Hematopoietic multipotent progenitor cell treated with erythropoietin and hydrocortisone succinate and interleukin-3 and kit ligand, for 17 days (in vitro differentiated cells): ENCODE measurements at places on chromosomes 1 and 21.
A peak's percentile ranks its signal among the peaks of the same experiment; 100 is the strongest.

GRCh38 chr1:10856863-10857598, 60.6 kb upstream of the CASZ1 start:
- no peak for DNase-seq

DNA sequence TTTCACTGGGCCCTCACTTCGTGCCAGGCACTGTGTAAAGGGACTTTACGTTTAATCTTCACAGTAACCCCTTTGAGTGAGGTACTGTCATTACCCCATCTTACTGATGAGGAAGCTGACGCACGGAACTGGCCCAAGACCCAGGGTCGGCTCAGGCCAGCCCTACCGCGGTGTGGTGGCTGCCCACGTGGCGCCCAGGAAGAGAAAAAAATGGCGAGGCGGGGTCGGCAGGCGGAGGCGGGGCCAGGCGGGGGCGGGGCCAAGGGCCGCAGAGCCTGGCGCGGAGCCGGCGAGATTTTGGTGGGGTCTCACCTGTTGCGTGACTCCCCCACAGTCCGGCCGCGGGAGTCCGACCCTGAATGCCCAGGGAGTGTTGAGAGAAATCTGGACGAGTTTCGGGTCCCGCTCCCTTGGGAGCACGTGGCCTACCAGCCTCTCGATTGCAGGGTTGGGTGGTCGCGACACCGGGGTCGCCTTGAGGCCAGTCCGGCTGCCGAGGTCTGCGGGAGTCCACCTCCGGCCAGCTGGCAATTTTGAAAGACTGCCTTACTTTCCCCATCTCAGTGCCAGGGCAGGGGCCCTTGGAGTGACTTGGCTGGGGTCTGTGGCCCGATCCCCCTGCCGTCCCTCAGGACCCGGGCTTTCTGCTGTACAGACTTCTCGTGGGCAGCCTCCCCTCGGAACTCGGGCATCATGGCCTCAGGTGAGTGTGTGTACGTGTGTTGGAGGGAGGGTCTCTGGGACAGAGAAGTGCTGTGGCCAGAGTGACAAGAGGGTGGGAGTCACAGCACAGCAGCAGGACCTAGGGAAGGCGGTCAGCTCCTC, at the start of the genes AMPD2 and GNAT2:
Gene AMPD2 (plus strand): TSS at position 262 of the 825 bp plus-strand sequence. CDS start 1,339 bp downstream, outside the sequence.
Gene GNAT2 (minus strand): TSS at position 41 of the 825 bp plus-strand sequence. CDS start 6,746 bp downstream, outside the sequence.
- DNase-seq: no peak

GRCh38 chr1:28031173-28031572, 57.2 kb downstream of the EYA3 start:
- DNase-seq: no peak

GRCh38 chr1:230647321-230647720, 5.0 kb downstream of the COG2 start:
- DNase-seq: no peak

- no peak for DNase-seq
These were observed 103.0 kb downstream of the GREM2 start for GRCh38 chr1:240508950-240509349.

DNA sequence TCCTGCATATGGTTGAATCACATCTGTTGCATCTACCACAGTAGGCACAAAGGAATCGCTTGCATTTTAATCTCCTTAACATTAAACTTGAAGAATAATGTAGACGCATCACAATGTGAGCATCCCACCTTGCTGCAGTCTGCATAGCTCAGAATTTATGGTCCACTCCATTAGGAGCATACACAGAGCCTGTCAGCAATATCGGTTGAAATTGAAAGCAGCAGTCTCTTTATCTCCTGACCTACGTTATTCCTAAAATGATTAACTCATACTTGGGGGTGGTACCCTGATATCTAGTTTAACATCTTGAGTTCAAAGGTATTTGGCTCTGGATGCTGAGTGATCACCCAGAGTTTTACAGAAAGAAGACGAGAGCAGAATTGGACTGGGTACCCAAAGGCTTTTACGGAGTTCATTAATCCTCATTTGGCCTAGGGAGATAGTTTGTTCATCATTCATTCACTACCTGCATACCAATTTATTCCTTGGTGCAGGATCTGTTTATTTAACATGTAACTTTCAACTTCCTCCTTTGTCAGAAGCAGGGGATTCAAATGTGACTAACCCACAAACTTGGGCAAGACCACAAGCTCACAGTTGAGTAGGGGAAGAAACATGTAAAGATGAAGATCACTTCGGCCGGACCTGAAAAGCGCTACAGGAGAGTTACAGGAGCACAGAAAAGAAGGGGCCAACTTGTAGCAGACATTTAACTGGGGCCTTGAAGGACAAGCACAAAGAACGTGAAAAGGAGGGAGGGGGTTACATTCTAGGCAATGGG, 187.9 kb downstream of the DAB1 start:
- no peak for DNase-seq

- DNase-seq: no peak
These were observed 221.7 kb downstream of the NEGR1 start for GRCh38 chr1:72060466-72061245.

GRCh38 chr1:205286335-205286950, 35.1 kb downstream of the NUAK2 start:
- peak; percentile 17 for DNase-seq

DNA sequence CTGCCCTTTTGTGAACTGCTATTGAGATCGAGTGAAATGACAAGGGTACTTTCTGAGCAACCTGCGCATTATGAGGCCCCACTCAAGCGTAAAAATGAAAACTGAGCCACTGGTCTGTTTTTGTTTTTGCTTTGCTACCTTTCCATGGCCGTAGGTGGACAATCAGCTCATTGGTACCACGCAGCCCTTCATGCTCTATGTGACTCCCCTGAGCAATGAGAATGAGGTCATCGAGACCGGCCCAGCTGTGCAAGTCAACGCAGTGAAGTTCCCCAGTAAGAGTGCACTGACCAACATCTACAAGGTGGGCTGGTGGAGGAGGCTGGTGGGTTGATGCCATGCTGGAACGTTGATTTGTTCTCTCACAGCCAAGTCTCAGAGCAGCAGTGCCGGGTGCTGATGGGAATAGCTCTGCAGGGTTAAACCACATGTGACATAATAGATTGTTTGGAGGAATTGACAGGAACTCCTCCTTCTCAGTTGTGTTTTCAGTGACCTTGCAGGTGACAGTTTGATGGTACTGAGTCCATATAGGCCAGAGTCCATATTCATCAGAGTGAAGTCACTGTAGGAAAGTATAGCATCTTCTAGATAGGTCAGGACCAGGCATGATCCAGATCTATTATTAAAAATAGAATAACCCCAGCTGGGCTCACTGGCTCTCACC, 170.3 kb downstream of the VPS13D start:
- no peak for DNase-seq
